ENCODE measurements at places on chromosomes 1 and 21. TPM values are rescaled to one million over a fixed set of nuclear protein-coding genes. Genes with fewer than 3 reads are reported as not detected.
A peak's percentile ranks its signal among the peaks of the same experiment; 100 is the strongest.

The ACTL8 gene
- total RNA-seq, result not detected

The IL19 gene
- 0.12 TPM for total RNA-seq

The LORICRIN gene
- not detected for total RNA-seq

The CA6 gene
- not detected for total RNA-seq

DNA sequence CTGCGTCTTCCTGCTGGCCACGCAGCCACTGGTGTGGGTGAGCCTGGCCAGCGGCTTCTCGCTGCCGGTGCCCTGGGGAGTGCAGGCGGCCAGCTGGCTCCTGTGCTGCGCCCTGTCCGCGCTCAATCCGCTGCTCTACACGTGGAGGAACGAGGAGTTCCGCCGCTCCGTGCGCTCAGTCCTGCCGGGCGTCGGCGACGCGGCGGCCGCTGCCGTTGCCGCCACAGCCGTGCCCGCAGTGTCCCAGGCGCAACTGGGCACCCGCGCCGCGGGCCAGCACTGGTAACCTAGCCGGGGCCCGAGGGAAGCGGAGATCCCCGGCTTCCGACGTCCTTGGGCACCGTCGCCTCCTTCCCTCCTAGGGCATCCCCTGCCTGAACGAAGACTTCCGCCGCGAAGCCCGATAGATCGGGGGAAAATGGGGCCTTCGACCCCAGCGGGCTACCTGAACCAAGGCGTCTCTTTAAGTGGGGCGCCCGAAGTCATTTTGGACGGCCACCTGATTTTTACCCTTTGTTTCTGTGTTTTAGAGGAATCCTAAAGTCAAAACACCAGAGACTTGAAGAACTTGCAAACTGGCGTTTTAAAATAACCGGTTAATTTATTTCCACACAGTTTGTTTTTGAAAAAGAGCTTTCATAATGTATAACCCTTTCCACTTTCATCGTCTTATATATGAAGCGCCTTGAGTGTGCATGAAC lies 2.0 kb downstream of the GPR88 start:
- peak; percentile 40 for DNase-seq
- peaks cover 12% of the 10 kb centered on the region for H3K4me1 ChIP-seq
- H3K27me3 ChIP-seq, result peaks cover 11% of the 10 kb centered on the region
- H3K4me3 ChIP-seq, result peak overlapping the region; percentile 38
- H3K27ac ChIP-seq, result no peak overlapping the region

DNA sequence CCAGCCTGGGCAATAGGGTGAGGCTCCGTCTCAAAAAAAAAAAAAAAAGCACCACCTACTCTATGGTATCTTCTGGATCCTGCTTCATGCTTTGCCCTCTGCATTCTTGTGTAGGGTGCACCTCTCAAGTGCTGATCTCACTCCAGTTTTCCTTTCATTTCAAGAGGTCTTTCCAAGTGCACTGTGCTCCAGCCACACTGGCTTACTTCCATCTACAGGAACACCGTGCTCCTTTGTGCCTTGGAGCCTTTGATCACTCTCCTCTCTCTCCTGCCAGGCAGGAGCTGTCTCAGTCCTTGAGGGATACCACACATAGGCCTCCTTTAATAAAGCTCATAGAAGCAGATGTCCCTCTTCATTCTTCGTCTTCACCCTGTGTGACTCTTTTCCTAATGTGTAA lies 55.4 kb upstream of the GREM2 start:
- no peak overlapping the region for H3K4me3 ChIP-seq
- H3K27ac ChIP-seq, result no peak overlapping the region
- no peaks in the 10 kb centered on the region for H3K36me3 ChIP-seq

DNA sequence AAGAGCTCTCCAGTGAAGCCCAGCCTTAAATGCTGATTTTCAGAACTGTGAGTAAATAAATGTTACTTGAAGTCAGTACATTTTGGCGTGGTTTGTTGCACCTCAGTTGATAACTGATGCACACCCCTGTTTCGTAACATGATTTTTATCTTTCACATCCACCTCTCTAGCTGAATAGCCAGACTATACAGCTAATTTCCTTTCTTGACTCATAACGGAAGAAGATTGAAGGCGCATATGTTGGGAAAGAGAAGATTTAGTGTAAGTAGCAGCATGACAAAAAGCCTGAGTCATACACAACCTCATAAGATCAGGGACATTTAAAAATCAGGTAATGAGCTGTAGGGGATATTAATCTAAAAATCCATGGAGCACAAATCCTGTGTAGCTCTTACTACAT lies 716.2 kb upstream of the ZP4 start:
- no peaks in the 10 kb centered on the region for H3K36me3 ChIP-seq
- no peaks in the 10 kb centered on the region for H3K4me1 ChIP-seq
- H3K4me3 ChIP-seq, result no peak overlapping the region
- no peak overlapping the region for H3K27ac ChIP-seq

- peaks cover 9% of the 10 kb centered on the region for H3K4me1 ChIP-seq
- H3K36me3 ChIP-seq, result no peaks in the 10 kb centered on the region
- H3K27me3 ChIP-seq, result no peaks in the 10 kb centered on the region
- DNase-seq, result no peak
- no peak overlapping the region for H3K4me3 ChIP-seq
Measured at GRCh38 chr21:29343519-29343918, 44.8 kb downstream of the BACH1 start.

- peaks cover 9% of the 10 kb centered on the region for H3K4me1 ChIP-seq
- H3K4me3 ChIP-seq, result no peak overlapping the region
- no peaks in the 10 kb centered on the region for H3K36me3 ChIP-seq
- H3K27me3 ChIP-seq, result no peaks in the 10 kb centered on the region
- no peak for DNase-seq
Measured at GRCh38 chr1:183810121-183810520, 5.2 kb downstream of the RGL1 start.

- no peak overlapping the region for H3K27ac ChIP-seq
- no peaks in the 10 kb centered on the region for H3K36me3 ChIP-seq
- H3K4me1 ChIP-seq, result peaks cover 7% of the 10 kb centered on the region
- H3K4me3 ChIP-seq, result no peak overlapping the region
- H3K27me3 ChIP-seq, result no peaks in the 10 kb centered on the region
Measured at GRCh38 chr1:24048205-24048869, 63.6 kb downstream of the MYOM3 start.

GRCh38 chr1:226656601-226657277 lies 82.3 kb downstream of the ITPKB start:
- H3K4me3 ChIP-seq, result no peak overlapping the region
- H3K27me3 ChIP-seq, result no peaks in the 10 kb centered on the region
- no peaks in the 10 kb centered on the region for H3K36me3 ChIP-seq
- DNase-seq, result no peak

DNA sequence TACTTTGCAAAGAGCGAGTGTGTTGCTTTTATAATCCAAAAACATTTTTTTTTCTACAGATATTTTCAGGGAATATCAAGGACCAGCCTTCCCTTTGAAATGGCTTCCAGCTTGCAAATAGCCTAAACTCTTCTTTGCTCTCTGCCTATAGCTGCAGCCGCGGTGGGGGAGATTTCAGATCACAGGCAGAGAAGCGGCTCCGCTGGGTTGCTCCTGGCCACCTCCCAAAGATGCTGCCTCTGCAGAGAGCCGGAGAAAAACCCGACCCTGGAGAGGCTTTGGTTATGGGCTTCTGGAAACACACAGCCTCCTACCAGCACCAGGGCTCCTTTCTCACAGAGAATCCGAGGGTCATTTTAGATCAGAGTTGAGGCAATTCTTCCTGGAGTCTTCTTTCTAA lies 18.6 kb upstream of the PAX7 start:
- peaks cover under 1% of the 10 kb centered on the region for H3K27me3 ChIP-seq
- H3K4me3 ChIP-seq, result no peak overlapping the region
- no peak overlapping the region for H3K27ac ChIP-seq
- no peaks in the 10 kb centered on the region for H3K4me1 ChIP-seq

- no peak overlapping the region for H3K4me3 ChIP-seq
- no peaks in the 10 kb centered on the region for H3K36me3 ChIP-seq
- no peak for DNase-seq
- H3K27me3 ChIP-seq, result no peaks in the 10 kb centered on the region
- peaks cover 11% of the 10 kb centered on the region for H3K4me1 ChIP-seq
Measured at GRCh38 chr1:239536165-239536849, 149.9 kb downstream of the CHRM3 start.

- H3K4me3 ChIP-seq, result no peak overlapping the region
- peak; percentile 33 for DNase-seq
- no peak overlapping the region for H3K27ac ChIP-seq
Measured at GRCh38 chr1:77060000-77060399, 159.2 kb downstream of the PIGK start.

- H3K27me3 ChIP-seq, result no peaks in the 10 kb centered on the region
- peaks cover 2% of the 10 kb centered on the region for H3K4me1 ChIP-seq
- no peak overlapping the region for H3K4me3 ChIP-seq
- peak overlapping the region; percentile 60 for H3K27ac ChIP-seq
- no peaks in the 10 kb centered on the region for H3K36me3 ChIP-seq
- DNase-seq, result no peak
Measured at GRCh38 chr1:92747735-92748134, 37.2 kb downstream of the EVI5 start.

Measured in lung (tissue), 17 donors.